ENCODE measurements at places on chromosomes 12 and 14. TPM values are rescaled to one million over a fixed set of nuclear protein-coding genes. Genes with fewer than 3 reads are reported as not detected.

DNA sequence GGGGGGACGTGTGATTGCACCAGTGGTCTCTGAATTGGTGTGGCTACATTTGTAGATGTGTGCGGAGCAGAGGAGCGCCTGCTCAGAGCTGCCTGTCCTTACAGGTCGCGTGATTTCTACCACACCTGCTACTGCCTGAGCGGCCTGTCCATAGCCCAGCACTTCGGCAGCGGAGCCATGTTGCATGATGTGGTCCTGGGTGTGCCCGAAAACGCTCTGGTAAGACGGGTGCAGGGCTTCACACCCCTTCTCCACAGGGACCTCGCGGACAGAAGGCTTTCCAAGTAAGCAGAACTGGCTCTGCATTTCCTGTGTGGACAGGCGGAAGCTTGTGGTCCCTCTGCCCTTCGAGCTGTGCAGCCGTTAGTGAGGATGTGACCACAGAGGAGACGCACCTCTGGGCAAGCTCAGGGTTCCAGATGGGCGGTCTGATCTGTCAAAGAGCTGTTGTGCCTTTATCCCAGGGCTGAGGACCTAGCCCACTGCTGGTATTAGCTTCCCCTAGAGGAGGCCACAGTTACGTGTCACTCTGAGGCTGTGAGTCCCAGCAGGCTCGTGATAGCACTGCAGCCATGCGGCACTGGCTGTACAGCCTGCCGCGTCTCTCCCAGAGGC is 47.7 kb downstream of the MAX start:
- DNase-seq: no peak

GRCh38 chr12:26088998-26089397 is 35.8 kb downstream of the BHLHE41 start:
- DNase-seq: no peak

Gene GPR84
- total RNA-seq: under 0.01 TPM

GRCh38 chr12:55708695-55709233 is 1.1 kb upstream of the ITGA7 start:
- no peak for DNase-seq

Gene RNASE3
- not detected for total RNA-seq

Gene RNASE7
- total RNA-seq: not detected

DNA sequence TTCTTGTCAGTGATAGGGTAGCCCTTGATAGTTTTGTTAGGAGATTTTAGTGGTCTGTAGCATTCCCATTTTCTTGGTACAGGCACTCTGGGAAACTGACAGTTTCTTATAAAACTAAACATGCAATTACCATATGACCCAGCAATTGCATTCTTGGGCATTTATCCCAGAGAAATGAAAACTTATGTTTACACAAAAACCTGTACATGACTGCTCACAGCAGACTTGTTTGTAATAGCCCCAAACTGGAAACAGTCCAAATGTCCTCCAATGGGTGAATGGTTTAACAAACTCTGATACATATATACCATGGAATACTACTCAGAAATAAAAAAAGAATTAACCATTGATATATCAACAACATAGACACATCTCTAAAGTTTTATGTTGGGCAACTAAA is 75.5 kb downstream of the BORCS5 start:
- DNase-seq: peak; percentile 60

Gene PROX2
- total RNA-seq: not detected
